ENCODE measurements at places on chromosomes 12 and 14.

DNA sequence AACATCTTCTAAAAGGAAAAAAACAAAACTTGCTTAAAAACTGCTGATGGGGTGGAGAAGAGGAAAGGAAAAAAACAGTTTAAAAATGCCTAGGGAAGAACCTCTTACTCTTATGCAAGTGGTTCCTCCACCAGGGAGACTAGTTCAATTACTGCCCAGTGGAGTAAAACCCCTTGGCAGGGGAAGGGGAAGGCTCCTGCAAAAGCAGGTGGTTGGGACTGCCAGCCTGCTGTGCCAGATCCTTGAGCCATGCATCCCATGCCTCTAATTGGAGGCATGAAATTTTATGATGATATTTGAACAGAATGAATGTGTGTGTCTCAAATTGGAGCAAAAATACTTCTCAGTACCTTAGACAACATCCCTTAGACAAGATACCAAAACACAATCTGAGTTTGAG is 118.8 kb downstream of the FSCB start:
- DNase-seq, result no peak

DNA sequence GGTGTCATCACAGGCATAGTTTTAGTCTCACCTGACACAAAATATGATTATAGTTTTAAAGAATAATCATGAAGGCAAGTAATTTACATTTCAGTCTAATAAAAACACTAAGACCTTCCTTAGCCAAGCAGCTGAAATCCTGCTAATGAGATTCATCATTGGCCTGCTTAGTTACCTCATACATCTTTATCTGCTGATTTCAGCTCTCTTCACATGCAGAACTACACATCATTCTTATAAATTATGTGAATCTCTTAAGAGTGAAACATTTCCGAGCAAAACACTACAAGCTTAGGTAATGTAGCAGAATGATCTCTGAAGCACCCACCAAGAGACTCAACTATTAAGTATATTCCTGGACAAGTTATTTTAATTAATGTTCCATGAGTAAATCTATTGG is 198.1 kb downstream of the DPY19L2 start:
- DNase-seq, result no peak

GRCh38 chr12:104276273-104277131 is 27.0 kb upstream of the EID3 start:
- DNase-seq, result no peak

- no peak for DNase-seq
Observed at GRCh38 chr12:120666571-120667390, 20.2 kb upstream of the MLEC start.

DNA sequence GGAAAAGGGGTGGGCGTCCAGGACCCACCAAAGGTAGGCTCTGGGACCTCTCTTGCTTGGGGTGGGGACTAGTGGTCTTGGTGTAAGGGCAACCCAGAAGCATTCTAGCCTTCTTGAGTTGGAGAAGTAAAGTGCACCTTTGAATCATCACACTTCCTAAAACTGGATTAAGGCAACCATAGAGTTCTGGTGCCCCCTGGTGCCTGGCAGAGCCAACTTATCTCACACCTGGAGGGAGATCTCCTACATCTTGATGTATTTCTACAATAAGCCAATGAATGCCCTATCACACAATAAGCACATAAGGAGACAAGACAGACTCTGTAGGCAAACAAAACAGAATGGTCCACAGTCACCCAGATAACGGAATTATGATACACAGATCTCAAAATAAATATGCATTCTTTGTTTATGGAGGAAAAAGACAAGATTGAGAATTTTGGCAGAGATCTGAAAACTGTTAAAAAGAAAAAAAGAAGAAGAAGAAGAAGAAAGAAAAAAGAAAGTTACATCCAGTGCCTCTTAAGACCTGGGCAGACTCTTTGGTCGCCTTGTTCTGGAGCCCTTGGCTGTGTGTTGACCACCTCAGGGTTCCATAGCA is 95.9 kb upstream of the PPP2R5C start:
- DNase-seq, result no peak

GRCh38 chr12:107442326-107442987 is 243.1 kb upstream of the PWP1 start:
- no peak for DNase-seq

DNA sequence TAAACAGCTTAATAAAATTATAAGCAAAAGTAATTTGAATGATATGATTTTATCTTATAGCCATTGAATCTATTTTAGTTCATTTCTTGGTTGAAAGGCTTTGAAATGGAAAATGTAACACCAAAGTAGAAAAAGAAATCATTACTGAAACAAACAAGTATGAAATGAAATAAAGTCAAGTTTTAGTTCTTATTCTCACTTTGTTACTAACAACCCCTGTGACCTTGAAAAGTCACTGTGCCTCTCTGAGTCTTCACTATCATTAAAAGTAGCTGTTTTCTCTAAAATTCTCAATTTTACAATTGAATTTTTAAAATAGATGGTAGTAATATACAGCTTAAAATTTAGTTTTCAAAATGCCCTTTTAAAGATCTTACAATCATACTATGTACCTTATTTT is 32.4 kb upstream of the SLC17A8 start:
- no peak for DNase-seq

- no peak for DNase-seq
Observed at GRCh38 chr12:31578632-31579031, 12.3 kb downstream of the DENND5B start.

DNA sequence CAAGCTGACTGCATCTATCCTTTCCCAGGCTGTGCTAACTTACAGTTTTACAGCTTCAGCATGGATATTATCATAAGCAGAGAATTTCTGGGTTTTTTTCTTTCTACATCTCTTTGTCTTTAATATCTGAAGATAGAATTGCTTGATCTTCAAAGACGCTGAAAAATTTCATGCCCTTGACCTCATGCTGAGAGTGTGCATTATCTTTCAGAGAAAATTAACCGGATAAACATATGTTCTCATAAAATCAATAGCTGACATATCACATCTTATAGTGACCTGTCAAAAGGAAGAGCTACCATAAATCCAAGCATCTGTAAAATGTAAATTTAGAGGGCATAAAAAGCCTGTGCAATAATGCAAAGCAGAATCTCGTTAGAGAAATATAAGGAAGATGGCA is 1704.1 kb upstream of the FLRT2 start:
- no peak for DNase-seq

DNA sequence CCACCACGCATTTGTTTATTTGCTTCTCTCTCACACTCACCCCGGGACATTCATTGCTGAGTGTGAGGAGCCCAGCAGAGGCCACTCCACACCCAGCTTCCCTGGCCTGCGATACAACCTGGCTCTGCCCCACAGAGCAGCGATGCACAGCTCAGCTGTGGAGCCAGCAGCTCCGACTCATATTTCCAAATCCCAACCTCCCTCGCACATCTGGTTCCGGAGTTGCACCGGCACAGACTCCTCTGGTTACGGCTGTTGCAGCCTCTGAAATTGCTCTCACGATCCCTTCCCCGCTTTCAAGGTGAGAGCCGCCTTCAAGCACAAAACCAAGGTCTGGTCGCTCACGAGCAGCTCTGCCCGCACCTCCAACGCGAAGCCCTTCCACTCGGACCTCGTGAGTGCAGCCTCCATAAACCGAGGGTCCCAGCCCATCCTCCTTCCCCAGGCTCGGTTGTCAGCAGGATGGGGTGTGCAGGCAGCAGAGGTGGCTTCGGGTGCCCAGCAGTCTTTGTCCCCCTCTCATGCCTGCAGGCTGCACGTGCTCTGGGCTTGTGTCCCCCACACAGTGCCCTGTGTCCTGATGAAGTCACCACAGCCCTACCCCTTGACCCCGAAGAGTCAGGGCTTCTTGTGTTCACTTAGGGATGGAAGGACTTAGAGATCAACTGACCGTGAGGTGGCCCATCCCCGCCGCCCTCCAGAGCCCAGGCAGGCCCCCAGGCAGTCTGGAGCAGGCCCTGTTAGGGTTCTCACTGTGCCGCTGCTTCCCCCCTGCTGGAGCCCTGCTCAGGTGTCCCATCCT is 184.3 kb downstream of the ADGRD1 start:
- DNase-seq, result no peak

DNA sequence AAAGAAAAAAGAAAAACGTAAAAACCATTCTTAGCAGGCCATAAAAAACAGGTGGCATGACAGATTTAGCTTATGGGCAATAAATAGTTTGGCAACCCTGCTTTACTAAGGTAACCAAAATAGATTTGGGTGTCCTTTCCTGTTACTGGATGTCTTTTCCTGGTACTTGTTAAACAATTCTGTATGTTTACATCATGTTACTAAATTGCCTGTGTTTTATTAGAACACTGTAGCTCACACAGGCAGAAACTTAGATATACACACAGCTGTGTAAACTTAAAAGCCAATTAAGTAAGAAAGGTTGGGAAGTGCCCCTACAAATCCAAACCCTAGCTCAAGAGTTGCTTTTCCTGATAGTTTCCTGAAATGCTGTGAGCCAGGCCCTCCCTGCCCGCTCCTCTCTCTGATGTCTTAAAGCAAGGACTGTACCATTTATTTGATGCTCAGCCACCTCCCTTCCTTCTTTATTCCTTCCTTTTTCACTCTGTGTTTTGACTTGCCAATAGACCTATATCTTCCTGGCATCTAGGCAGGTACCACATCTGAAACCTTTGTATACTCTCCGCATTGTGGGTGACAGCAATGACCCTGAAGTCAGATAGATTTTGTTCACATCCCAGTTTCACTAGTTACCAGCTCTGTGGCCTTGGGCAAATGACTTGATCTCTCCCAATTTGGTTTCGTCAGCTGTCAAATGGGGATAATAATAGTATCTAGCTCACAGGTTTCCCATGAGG is 3.7 kb upstream of the CAMKK2 start:
- no peak for DNase-seq

DNA sequence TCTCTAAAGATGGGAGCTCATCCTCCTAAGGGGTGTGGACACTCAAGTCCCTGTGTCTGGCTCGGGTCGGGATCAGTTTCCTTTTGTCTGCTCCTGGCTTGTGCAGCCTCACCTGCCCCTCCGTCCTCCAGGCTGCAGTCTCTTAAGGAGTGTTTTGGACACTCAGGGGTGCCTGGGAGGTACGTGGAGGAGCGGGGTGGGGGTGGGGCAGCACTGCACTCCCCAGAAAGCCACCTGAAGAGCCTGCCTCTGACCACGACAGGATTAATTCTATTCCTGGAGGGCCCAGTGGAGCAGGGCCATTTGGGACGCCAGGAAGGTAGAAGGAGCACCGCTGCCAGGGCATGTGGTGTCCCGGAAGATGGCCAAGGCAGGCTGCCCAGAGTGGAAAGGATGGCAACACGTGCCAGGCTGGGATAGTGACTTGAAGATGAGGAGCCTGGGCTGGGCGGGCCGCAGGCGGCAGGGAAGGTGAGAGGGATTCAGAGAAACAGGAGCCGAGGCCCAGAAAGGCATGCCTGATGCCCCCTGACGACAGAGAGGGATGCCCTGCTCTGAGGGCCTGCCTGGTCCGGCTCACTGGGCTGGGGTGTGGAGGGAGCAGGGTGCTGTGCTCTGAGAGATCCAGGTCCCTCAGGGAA is 14.8 kb upstream of the LRTM2 start:
- no peak for DNase-seq

Data from activated CD8-positive, alpha-beta memory T cell treated with anti-CD3 and anti-CD28 coated beads, Interleukin-2, amount 50 U/mL, for 48 hours (primary cell).